Ecto neural progenitor cell (in vitro differentiated cells): ENCODE measurements at places on chromosomes 2 and 18.

DNA sequence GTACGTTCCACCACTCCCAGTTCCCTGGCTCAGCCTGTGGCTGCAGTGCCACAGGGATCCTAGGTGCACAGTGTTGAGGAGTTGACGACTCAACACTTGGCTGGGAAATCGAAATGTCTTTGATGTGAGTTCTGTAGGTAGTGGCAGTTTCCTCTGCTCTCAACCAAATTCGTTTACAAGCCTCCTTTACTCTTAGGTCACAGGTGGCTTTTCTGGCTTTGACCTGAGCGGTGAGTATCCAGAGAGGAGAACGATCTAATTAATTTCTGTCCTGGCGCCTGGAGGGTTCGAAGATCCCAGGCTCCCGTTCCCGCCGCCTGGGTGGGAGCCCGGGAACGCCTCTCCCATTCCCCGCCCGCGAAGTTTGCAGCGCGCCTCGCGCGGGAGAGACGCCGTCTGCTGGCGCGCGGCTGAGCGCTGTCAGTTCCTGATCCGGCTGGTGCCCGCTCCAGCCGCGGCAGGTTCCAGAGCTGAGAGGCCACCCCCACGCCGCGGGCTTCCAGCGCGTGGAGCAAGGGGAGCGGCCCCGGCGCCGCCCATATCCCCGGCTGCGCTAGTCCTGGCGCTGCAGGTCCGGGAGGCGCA, at the start of gene LAMA3:
LAMA3 (plus strand) TSS at position 423 of the 585 bp plus-strand sequence. CDS start 231 bp downstream, outside the sequence.
- peak; percentile 45 for DNase-seq

- peak; percentile 85 for DNase-seq
Observed at GRCh38 chr2:181953881-181954537, 31.6 kb upstream of the PPP1R1C start.

DNA sequence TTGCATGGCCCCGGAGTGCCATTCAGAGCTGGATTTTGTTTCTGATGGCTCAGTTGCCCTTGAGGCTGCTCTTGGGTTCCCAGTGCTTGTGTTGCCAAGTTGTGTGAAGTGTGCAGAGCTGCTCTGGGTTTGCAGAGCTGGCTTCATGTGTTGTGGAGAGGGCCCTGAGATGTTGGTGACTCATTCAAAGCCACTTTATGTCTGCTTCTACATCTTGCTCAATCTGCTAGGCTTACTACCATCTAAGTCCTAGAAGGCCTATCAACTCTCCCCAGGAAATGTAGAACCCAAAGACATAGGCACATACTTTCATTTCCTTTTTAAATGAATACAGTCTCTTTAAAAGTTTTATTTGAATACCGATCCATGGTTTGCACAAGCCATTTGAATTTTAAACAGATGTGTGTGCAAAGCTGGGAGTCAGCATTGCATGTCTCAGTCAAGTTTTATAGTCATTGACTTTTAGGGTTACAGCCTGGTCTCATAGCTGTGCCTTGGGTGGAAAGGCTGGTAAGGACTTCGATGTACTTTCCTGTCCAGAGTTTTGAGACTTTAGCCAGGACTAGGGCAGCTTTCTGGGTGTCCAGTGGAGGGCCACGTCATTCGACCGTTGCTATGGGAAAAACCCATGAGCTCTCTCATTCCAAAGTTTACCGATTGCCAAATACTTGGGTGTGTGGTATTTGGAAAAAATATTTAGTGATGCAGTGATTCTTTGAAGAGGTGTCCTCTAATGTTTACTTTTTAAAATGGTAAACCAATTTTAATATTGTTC, 105.0 kb downstream of the LTBP1 start:
- DNase-seq, result no peak

DNA sequence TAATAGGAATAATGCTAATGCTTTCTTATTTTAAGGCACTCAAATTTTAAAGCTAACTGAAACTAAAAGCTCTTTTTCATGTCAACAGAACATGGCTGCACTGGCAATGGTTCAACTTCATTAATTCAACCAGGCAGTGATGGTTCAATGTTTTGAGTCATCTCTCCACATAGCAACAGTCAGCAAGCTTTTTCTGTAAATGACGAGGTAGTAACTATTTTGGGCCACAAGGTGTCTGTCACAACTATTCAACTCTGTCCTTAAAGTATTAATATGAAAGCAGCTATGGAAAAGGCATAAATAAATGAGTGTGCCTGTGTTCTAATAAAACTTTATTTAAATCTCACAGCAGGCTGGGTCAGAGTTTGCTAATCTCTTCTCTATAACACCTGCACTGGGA, 1425.6 kb upstream of the PIK3C3 start:
- no peak for DNase-seq

DNA sequence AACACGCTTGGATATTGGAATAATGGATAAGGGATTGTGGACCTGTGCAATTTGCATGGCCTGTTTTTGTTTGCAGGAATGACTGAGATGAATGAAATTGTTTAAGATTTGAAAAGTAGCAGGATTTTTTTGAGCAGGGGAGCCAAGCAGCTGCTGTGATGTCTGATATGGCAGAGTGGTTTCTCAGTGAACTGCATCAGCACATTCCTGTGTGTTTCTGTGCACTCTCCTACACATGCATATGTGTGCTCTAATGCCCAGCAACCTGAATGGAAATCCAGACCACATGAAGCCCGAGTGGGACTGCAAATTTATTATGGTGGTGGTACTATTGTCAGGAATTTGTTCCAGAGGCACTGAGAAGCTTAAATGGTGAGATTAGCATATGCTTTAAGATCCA, 161.7 kb downstream of the PARD3B start:
- no peak for DNase-seq

- DNase-seq, result no peak
Observed at GRCh38 chr2:173441222-173441621, 86.5 kb downstream of the CDCA7 start.

GRCh38 chr2:102055346-102055990, 63.7 kb downstream of the IL1R2 start:
- no peak for DNase-seq

DNA sequence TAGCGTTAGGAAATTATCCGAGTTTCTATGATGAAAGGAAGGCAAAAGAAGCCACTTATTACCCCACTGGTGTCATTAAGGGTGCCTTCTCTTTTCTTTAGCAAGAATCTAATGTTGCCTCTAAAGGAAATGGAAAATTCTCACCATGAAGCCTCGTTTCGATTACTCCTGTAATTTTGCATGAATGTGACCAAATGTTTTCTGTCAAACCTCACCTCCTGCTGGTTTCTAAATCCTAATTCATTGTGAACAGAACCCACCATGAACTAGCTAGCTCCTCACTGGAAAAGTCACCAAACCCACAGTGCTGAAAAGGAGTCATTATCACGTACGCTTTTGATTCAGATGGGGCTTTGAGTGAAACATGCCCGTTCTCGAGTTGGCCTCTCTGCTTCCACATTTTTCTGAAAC, 119.9 kb downstream of the COPS8 start:
- DNase-seq, result no peak
